ENCODE measurements at places on chromosomes 5 and 9.

DNA sequence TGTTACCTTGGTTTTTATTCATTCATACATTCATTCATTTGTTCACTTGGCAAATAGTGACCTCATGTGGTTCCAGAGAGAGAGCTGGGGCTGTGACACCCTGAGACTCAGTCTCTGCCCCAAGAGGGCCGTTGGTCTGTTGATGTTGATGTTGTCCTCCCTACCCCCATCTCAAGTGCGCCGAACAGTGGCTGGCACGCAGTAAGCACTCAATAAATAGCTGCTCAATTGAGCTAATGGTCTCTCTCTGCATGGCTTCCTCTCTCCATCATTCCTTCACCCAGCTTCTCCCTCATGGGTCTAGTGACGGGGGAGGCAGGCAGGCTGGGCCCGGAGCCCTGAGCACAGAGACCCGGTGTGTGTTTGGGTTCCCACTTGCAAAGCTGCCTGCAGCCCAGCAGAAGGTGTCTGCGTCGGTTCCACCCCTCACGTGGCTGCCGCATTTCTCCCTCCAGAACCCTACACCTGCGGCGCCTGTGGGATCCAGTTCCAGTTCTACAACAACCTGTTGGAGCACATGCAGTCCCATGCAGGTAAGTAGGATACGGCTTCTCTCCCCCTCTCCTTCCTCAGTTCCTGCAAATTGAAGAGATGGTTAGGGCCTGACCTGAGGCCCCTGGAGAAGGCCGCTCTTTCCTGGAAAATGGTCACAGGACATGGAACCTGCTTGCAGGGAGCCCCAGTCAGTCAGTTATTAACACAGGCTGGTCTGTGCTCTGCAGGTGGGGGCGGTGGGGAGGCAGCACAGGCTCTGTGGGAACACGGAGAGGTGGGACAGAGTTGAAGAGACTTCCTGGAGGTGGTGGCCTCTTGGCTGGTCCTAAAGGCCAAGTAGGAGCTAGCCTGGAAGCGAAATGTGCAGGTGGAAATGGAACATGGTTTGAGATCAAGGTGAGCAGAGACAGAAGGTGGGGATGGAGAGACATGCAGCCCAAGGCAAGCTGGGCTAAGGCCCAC is 42.0 kb downstream of the AMBP start:
- DNase-seq: no peak

- DNase-seq: no peak
These were observed 68.1 kb downstream of the NIPBL start for GRCh38 chr5:36944607-36945225.

DNA sequence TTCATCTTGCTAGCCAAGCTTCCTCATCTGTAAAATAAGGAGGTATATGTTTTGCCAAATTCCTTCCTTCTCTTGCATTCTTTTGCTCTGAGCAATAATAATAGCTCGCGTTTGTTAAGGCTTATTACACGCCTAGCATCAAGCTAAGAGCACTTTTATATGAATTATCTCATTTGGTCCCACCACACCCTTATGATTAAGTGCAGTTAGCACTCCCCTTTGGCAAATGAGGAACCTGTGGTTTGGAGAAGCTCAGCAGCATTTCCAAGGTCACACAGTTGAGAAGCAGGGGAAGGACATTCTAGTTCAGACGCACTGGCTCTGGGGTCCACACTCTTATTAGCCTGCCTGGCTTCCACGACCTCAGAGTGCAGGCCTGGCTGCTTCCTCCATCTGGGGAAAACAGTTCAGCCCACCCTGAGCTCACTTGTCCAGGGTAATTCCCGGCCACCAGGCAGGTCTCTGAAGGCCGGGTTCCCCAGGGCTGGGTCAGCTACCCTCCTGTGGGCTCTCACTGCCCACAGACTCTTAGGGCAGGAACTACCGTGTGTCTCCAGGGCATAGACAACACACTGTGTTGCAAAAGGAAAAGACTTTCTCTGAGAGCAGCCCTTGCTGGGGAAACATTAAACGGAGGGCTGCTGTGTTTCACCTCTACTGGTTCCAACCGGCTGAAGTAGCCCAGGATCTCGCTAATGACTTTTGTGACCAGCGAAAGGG is 9.9 kb upstream of the FBP1 start:
- no peak for DNase-seq

GRCh38 chr5:155024015-155024414 is 10.5 kb downstream of the KIF4B start:
- DNase-seq: no peak

- no peak for DNase-seq
These were observed 165.1 kb downstream of the RNF180 start for GRCh38 chr5:64330728-64331231.

DNA sequence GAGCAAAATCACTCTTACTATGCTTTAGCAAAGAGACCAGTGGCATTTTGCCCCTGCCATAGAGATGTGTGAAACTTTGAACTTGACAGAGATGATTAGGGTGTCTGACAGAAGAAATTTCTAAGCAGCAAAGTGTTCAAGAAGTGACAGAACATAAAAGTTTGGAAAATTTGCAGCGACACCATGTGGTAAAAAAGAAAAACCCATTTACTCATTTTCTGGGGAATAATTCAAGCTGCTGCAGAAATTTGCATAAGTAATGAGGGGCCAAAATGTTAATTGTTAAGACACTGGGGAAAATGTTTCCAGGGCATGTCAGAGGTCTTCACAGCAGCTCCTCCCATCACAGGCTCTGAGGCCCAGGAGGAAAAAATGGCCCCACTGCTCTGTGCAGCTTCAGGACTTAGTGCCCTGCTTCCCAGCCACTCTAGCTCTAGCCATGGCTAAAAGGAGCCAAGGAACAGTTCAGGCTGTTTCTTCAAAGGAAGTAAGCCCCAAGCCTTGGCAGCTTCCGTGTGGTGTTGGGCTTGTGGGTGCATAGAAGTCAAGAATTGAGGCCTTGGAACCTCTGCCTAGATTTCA is 6.1 kb upstream of the AP3B1 start:
- DNase-seq: no peak

DNA sequence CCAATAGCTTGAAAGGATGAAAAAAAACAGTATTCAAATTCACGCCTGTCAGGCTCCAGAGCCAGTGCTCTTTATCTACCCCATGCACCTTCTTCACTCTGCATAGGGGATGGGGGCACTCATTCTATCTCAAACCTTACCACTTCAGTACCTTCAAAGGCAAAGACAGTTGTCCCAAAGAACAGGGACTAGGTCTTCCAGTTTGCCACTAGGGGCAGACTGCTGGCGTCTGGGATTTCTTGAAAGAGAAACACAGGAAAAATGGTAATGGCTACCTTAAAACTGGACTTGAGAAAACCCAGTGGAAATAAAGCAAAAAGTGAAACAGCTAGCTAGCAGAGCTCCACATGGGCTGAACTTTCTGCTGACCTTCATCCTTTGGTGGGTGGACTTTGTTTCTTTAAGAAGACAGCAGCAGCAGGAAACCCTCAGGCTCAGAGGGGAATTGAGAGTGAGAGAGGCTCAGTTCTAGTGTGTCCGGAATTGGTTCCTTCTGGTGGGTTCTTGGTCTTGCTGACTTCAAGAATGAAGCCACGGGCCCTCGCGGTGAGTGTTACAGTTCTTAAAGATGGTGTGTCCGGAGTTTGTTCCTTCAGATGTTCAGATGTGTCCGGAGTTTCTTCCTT is 41.0 kb upstream of the SLC36A1 start:
- no peak for DNase-seq

DNA sequence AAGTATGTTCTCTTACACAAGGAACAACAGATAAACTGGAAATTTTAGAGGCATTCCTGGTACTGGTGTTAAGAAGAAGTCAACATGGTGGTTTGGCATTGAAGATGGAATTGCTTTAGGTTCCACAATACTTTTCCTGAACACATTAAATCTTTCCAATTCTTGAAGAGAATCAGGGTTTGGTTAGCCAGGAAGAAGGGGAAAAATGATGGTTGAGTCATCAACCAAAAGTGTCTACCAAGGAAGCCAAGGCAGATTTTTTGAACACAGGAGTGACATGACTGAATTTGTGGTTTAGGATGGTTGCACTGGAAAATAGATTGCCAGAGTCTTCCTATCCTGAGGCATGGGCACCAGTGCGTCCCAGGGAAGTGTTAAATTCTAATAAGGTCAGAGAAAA is 433.4 kb downstream of the TMEM38B start:
- DNase-seq: no peak

DNA sequence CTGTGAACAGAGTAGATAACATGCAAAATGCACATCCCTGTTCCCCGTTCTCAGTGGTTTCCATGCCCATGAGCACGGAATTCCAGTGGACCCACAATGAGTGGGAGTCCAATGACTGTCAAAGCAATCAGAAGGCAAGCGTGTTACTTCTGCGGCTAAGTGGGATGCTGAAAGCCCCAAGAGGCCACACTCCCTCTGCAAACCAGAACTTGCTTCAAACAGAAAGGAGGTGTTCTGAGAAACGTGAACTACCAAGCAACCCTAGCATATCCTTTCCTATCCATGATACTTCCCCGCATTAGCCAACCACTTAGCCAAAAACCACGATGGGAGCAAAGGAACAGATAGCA is 21.7 kb upstream of the MVB12B start:
- DNase-seq: no peak

DNA sequence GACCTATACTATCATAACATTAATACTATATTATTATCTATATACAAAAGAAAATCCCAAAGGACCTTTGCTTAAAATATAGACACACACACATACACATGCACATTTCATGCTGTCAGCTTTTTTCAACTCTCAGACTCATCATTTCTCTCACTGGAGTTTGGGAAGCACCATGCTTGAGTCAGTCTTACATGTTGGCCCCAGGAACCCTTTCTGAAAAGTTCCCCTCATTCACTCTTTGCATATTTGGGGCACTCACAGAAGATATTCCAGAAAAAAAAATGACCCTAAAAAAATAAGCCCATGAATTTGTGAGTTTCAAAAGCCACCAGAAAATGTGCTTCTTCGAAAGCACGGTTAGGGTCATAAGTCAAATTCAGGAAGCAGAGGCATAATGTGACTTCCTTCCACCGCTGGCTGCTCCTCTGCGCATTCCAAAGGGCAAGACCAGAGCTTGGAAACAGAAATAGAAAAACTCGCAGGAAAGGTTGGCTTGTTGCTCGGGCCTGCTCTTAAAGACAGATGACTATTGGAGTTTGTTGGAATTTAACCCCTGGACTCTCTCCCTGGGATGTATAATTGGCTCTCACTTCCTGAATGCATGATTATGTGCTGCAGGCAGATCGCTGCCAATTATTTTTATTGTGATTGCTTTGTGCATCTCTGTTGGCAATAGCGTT is 129.7 kb upstream of the IQGAP2 start:
- no peak for DNase-seq

- DNase-seq: no peak
These were observed 26.9 kb upstream of the CEP120 start for GRCh38 chr5:123450114-123450513.

DNA sequence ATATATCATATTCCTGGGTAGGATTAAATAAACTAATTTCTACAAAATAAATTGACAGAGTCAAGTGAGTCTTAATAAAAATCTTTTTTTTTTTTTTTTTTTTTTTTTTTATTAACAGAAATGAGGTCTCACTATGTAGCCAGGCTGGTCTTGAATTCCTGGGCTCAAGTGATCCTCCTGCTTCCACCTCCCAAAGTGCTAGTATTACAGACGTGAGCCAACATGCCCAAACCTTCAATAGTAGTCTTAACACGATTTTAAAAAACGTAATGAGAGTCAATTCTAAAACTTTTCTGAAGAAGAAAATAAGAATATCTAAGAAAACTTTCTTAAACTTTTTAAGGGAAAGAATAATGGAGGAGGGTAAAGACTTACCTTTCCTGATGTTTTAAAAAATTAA is 84.2 kb downstream of the YIPF5 start:
- no peak for DNase-seq

DNA sequence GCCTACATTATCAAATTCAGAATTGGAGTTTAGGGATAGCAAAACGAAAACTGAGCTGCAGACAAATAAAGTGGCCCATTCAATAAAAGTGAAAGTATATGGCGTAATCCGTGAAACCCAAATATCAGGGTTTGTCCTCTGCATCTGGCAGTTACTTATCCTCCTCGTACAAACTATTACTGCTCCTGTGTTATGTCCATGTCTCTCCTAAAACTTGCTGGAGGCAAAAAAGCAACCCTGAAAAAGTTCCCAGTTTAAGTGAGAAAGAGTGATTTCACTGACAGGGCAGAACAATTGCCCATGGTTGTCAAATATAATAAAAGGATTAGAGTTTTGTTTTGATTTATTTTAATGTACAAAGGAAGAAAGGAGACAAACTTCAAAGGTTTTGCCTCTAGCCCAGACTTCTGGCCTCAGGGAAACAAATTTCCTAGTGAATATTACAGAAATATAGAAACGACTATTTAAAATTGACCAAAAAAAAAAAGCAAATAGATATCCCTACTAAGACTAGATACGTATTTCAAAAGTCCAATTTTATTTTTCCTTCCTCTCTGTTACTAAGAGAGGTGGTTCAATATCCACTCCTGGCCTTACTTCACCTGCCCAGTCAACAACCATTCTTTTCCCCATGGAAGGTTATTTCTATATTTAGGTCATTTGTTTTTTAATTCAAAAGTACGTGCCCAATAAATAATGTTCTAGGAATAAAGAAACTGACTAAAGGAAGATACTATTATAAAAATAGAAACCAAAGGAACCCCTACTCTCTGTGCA is 50.0 kb downstream of the NFIB start:
- DNase-seq: no peak

GRCh38 chr5:44646016-44646415 is 162.7 kb upstream of the MRPS30 start:
- no peak for DNase-seq

DNA sequence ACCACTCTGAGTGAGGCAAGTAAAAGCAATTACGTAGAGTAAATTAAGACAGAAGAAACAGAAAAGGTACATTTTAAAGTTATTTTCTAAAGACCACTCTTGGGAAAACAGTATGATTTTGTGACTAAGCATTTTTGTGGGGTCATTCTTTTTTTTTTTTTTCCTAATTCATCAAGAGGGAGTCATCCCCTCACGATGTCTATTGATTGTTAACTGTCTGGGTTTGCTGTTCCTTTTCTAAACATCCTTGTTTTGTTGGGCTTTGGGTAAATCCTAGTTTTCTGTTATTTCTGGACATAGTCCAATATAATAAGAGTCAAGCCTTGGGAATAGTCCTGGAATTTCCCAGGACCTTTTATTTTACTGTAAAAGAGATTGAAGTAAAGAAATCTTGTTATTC is 63.8 kb downstream of the ANKRD55 start:
- DNase-seq: no peak

- DNase-seq: no peak
These were observed 124.6 kb downstream of the ARHGAP26 start for GRCh38 chr5:142894749-142895148.

- DNase-seq: no peak
These were observed 84.7 kb downstream of the CSNK1A1 start for GRCh38 chr5:149466457-149466972.

DNA sequence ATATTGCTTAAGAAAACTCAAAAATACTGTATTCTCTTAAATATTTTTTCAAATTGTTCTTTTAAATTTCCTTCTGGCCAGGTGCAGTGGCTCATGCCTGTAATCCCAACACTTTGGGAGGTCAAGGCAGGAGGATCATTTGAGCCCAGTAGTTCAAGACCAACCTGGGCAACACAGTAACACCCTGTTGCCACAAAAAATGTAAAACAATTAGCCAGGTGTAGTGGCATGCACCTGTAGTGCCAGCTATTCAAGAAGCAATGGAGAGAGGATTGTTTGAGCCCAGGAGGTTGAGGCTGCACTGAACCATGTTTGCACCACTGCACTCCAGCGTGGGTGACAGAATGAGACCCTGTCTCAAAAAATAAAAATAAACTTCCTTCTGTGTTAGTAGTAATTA is 94.3 kb downstream of the STRBP start:
- no peak for DNase-seq

- DNase-seq: no peak
These were observed 807.0 kb downstream of the TLE4 start for GRCh38 chr9:80378669-80379293.

Measured in activated T-helper 1 cell treated with Interleukin-2 at 50 U/mL for 16 hours (primary cell).